Activated naive CD8-positive, alpha-beta T cell treated with anti-CD3 and anti-CD28 coated beads, Interleukin-2, amount 10 ng/mL, durations not matched to agents 7 days and 5 days (primary cell): ENCODE measurements at places on chromosomes 5 and 9. TPM values are rescaled to one million over a fixed set of nuclear protein-coding genes. Genes with fewer than 3 reads are reported as not detected.

Gene PPP2R2B
- total RNA-seq = 8.7 TPM

Gene SPRY4
- 1.7 TPM for total RNA-seq

Gene KLF4
- 1.1 TPM for total RNA-seq

Gene DBH
- total RNA-seq = not detected

Gene RNF20
- 49.0 TPM for total RNA-seq
